ENCODE measurements at places on chromosomes 12 and 14.

DNA sequence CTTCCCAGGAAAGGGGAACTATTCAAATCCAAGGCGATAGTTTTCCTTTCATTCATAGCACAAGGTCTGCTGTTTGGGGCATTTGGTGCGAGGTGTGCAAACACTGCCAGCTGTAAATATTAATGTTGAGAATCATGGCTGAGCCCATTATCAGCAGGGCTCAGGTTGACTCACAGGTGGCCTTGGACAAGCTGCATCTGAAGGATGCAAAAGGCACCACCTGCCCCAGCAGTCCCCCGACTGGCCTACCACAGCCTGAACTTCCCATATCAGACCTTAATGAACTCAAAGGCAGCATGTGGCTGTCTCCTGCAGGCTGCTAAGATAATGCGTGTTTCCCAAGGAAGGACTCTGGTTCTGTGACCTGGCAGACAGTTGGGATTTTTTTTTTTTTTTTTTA is 93.3 kb upstream of the MAP1LC3B2 start:
- no peak for DNase-seq

GRCh38 chr14:105026802-105027563 is 6.1 kb upstream of the CDCA4 start:
- no peak for DNase-seq

- no peak for DNase-seq
These were observed 85.1 kb upstream of the CCDC198 start for GRCh38 chr14:57578801-57579200.

DNA sequence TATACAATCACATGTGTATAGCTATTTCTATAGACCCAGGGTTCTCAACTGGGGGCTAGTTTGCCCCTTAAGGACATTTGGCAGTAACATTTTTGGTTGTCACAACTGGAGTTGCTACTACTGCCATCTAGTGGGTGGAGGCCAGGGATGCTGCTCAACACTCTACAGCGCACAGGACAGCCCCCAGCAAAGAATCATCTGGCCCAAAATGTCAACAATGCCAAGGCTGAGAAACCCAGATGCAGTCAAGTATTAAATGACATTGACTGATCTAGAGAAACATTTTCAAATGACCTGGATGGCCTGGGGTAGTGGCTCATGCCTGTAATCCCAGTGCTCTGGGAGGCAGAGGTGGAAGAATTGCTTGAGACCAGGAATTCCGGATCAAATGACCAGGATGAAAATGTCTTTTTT is 5.8 kb downstream of the WSB2 start:
- DNase-seq = peak; percentile 12
